GM10248 (cell line): ENCODE measurements at places on chromosomes 12 and 14.

DNA sequence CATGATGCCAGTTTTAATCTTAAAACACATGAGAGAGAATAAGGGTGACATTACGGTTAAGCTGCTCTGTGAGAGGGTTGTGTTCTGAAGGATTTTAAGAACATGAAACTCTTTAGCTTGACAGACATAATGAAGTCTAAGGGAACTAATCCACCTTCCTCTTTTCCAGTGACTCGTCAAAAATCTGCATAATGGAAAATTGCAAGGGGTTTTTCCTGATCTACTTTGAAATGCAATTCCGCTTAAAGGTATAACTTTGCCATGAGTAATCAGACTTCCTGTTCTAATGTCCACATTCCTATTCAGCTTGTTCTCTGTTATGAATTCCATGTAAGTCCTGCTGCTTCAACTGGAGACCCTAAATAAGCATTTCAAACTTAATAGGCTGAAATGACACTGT, at the start of gene ZNF705A:
TSS of gene ZNF705A (plus strand) at position 171 of the 400 bp plus-strand sequence. CDS start 15,611 bp downstream, outside the sequence.
- DNase-seq = no peak

- no peak for DNase-seq
These were observed 202.2 kb upstream of the HMGA2 start for GRCh38 chr12:65622056-65622455.

DNA sequence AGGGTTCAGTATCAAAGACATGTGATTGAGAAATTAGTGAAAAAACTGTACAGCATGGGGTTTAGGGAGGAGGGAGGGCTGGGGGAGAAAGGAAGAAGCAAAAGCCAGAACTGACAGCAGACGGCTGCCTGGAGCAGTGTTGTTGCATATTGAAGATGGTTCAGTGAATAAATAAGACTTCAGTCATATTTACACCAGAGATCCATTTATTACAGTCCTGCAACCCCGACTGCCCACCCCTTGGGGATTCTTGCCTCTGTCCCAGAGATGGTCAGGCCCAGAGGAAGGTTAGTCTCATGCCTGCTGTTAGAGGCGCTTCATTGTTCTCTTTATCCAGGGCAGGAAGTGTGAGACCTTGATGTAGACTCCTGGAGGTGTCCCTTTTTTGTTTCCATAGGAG, 3.2 kb downstream of the GZMH start:
- no peak for DNase-seq

GRCh38 chr14:104611881-104612280, 7.3 kb upstream of the TMEM179 start:
- no peak for DNase-seq

DNA sequence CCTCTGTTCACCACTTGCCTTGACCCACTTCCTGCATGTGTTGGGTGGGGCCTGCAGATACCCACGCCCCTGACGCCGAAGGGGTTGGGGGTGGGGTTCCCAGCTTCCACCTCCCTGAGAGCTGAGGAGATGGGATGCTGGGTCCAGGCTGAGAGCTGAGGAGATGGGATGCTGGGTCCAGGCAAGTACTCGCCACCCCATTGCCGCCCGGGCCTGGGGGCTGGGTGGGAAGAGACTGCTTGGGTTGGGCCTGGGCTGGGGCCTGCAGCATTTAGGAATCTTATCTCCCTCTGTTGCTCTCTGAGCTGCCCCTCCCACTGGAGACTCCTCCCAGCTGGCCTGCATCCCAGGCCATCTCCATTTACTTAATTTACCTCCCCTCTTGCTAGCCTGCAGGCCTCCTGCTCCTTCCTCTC, 17.4 kb downstream of the TEAD4 start:
- no peak for DNase-seq

- no peak for DNase-seq
These were observed 276.3 kb downstream of the DUSP6 start for GRCh38 chr12:89075880-89076540.

GRCh38 chr14:105866841-105867321, 340.5 kb downstream of the TMEM121 start:
- no peak for DNase-seq

DNA sequence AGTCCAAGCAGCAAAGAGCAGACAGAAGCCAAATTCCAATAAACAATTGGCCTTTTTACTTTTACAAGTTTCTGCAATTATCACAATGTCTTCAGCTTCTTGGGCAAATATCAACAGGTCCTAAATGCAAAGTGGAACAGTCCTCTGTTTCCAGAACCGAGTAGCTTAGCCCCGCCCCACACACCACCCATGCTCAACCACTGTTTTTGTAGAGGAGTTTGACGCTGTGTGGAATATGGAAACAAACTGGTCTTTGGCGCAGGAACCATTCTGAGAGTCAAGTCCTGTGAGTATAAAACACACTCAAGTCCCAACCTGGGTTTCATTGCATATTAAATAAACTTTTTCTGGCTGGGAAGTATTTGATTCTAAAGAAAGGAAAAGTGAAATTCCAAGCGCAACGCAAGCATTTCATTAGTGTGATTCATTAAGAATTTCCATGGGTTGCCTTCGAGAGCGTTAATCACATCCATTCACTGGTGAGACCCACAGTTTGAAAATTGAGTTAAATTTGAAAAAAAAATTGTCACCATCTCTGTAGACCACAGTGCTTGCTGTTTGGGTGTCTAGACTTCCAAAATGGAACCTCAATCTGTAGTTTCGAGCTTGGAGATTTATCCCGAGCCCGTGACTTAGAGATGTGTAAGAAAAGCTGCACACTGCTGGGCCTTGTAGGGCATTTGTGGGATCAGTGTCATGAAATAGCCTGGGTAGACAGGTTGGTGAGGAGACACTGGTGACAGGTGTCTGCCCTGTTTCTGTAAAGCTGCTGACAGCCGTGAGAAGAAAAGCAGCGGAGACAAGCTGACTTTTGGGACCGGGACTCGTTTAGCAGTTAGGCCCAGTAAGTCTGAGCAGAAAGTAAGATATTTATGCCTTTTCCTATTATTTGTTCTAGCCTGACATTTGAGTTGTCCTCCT, 96.1 kb downstream of the DAD1 start:
- no peak for DNase-seq

DNA sequence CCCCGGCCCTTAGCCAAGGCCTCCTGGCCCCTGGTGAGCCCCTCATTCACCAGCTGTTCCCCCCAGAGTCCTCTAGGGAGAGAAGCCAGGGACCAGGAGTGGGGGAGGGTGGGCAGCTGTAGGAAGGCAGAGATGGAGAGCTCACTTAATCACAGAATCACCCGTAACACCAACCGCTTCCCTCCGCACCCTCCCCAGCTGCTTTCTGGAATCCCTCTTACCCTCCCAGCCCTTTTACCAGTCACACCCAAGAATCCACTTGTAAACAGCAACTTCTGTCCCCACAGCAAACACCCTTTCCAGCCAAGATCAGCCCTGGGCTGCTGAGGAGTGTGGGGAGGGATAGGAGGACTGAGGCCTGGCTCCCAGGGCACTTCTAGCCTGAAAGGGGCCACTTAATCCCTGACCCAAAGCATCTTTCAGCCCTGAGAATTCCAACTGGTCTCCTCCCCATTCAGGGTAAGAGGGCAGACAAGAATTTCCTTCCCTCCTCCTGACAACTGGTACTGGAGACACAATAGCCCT, 18.8 kb downstream of the NCKAP5L start:
- DNase-seq = no peak

- DNase-seq = no peak
These were observed 615 bp downstream of the DDX51 start for GRCh38 chr12:132143336-132144071.

DNA sequence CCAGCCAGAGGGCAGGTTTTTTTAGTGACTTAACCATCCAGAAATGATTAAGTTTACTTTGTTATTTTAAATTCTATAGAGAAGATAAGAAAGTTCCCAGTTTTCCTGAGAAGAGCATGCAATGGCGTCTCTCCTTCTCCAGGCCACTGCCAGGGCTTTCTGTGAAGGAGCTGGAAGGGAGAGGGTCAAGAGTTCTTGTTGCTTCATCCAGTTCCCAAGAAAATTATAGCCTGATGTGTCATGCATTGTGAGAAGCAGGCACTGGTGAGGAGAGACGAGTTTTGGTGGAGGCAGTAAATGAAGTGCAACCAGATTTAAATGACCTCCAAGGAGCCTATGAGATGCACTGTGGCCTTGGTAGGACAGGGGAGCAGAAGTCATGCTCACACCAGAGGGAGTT, 14.2 kb downstream of the ELK3 start:
- DNase-seq = no peak

DNA sequence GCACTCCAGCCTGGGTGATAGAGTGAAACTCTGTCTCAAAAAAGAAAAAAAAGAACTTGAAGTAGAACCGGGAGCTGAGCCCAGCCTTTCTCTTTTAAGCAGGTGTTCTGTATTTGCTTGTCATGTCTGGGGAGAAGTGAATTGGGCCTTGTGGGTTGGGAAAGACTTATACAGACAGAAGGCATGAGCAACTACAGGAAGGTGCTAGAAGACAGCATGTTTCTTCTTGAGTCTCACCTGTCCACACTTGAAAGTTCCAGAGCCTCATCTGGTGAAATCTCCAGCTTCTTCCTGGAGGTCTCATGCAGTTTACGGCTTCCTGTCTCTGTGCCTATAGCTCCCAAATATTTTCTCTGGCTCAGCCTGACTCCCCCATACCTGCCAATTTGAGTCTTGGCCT, 2.5 kb downstream of the PGAM5 start:
- no peak for DNase-seq

DNA sequence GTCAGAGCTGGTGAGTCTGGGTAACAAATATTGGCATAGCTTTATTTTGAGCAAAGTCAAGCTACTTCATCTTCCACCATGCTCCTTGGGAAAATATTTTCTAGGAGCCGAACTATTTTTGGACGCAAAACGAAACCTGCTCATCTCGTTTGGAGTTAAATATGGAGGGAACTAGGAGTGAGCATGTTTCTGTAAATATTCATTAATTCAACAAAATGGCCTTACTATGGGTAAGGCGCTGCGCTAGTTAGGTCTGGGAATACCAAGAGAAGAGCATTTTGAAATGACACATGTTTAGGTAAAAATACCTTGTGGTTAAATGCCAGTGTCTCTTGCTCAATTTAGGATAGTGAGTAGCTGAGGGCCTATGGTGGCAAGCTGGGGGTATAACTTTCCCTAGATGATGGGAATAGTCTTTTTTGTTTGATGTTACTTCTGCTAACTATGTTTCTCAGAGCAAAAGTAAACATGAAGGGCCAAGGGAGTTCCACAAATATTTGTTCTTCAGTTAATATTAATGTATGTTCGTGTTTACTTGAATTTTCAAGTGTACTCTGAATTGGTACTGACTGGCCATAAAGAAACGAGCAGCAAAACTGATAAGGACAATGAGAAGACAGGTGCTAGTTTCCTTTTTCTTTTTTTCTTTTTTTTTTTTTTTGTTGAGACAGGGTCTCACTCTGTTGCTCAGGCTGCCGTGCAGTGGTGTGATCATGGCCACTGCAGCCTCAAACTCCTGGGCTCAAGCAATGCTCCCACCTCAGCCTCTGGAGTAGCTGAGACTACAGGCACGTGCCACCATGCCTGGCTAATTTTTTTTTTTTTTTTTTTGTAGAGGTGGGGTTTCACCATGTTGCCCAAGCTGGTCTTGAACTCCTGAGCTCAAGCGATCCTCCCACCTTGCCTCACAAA, 77.7 kb downstream of the MAP1LC3B2 start:
- DNase-seq = no peak

- no peak for DNase-seq
These were observed 160.8 kb downstream of the CCER1 start for GRCh38 chr12:90794212-90794611.

- DNase-seq = no peak
These were observed 41.2 kb downstream of the RAB21 start for GRCh38 chr12:71795901-71796300.

DNA sequence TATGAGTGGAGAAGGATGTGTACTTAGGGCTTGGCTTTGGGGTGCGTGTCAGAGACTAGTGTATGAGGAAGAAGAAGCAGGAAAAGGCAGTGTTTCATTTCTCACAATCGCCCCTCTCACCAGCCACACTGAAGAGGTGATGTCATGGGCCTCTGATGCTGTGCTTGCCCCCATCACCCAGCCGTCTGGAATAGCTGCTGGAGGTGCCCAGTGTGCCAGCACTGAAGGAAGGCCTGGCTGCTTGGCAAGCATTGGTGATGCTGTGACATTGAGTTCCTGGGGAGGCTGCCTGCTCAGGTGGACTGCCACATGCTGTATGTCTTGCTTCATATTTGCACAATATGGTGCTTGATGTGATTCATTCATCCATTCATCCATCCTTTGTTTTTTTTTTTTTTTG, 56.2 kb downstream of the CRADD start:
- DNase-seq = no peak

DNA sequence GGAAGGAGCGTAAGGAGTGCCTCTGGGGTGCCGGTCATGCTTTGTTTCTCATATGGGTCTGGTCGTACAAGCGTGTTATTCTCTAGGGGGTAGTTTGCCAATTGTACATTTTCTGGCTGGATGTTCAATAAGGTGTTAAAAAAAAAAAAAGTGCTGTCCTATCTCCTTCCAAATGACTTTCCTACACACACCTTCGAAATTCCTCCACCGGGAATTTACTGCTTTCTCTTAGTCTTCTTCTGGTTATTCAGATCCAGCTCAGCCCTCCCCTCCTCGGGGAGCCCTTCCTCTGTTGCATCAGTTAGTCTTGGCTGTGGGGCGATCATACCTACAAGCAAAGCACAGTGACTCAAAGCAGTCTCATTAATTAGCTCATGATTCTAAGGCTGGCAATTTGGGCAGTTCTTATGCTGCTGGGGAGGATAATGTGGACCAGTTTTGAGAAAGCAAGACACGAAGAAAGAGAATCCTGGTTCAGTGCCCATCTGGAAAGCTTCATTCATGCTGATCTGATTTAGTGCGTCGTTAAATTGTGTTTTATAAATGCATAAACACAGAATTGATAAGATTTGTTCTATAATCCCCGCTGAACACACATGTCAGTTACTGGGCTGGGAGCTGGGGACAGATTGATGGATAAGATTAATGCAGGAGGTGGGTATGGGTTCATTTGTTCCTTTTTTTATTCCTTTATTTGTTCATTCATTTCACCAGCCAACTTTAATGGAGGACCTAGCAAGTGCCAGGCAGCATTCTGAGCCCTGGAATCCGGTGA, 9.2 kb upstream of the CLMN start:
- DNase-seq = no peak

- no peak for DNase-seq
These were observed 3.5 kb downstream of the HMGA2 start for GRCh38 chr12:65827827-65828231.

DNA sequence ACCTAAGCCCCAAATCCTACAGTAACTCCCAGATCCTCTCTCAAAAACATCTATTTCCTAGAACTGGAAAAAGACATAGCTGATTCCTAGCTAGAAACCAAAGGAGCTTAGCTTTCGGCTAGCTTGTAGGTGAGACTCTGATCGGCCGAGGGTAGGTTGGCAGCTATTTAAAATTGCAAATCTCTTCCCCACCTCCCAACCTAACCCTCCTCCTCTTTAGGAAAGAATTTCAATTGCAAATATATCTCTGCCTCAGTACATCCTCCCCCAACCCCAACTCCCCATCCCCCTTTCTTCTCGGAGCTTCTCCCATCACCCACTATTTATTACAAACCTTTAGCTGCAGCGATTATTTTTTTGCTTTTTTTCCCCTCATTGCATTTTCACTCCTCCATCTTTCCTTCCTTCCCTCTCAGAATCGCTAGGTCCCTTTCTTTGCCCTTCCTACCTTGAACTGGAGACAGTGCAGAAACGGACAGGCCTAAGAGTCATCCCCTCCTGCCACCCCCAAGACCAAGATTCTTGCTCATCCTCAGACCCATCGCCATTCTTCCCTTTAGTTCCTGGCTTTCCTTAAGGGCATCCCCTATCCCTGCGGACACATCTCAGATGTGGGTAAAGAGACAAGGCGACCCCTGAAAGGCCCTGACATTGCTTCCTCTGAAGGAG, 13.4 kb downstream of the ZFHX2 start:
- DNase-seq = no peak
